Activated T-cell treated with anti-CD3 and anti-CD28 coated beads for 48 hours (primary cell): ENCODE measurements at places on chromosomes 12 and 14.

GRCh38 chr12:89685363-89685972 lies 23.2 kb downstream of the ATP2B1 start:
- DNase-seq, result no peak

- no peak for DNase-seq
Measured at GRCh38 chr14:77039285-77040058, 11.0 kb upstream of the IRF2BPL start.

- no peak for DNase-seq
Measured at GRCh38 chr12:117498880-117499279, 137.5 kb upstream of the NOS1 start.

DNA sequence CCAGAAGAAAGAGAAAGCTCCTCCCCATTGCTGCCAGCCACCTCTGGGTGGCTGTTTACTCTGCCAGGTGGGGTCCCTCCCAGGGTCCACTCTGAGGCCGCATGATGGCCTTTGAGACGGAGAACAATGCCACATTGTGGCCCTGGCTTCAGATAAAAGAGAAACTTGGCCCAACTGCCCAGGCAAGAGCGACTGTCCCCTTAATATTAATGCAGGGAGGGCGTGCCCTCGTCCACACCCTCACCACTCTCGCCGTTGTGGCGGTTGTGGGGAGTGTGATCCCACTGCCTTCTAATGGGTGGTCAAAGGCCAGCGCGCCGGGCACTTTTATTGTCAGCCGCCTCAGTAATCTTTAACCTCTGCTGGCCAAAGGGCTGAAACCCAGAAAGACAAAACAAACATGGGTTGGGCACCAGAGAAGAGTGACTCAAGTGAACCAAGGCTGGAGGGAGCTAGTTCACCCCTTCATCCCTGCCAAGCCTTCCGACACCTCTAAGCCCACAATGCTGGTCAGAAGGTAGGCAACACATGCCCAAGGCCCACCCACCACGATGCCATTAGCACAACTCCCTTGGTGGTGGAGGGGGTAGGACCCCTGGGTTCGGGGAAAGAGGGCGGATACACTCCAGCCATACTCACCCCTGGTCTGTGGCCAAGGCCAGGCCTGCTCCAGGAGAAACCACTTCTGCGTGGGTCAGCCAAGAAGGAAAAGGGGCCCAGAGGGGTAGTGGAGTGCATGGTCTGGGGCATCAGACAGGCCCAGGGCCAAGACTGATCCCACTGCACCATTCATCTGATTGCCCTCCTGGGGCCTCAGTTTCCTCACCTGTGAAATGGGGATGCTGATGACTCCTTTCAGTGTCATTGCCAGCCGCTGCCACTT lies 44.5 kb upstream of the BCL11B start:
- no peak for DNase-seq

GRCh38 chr14:40123816-40124215 lies 691.6 kb upstream of the FBXO33 start:
- DNase-seq, result no peak

- DNase-seq, result no peak
Measured at GRCh38 chr14:36424478-36425102, 95.4 kb downstream of the NKX2-1 start.

DNA sequence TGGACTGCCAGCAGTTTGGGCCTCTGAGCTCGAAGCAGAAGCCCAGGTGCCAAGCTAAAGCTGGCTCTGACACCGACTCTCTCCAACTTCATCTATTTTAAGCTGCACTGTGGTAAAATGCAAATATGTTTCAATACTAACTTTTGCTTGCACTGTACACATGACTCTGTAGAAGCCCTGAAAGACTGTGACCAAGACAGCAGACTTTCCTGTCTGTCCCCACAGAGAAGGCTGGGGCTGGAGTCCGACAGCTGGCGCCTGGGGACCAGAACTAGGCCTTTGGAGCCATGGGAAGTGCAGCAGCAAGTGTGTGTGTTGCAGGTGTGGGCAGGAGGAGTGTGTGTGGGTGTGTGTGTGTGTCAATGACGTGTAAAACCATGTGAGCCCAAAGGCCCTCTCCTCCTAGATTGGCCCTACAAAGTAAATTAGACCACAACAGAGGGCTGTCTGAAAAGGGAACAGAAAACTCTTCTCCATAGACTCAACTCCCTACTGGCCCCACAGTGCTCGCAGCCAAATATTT lies 16.4 kb upstream of the RAB35 start:
- DNase-seq, result no peak

GRCh38 chr12:118098911-118099671 lies 4.7 kb downstream of the VSIG10 start:
- no peak for DNase-seq

DNA sequence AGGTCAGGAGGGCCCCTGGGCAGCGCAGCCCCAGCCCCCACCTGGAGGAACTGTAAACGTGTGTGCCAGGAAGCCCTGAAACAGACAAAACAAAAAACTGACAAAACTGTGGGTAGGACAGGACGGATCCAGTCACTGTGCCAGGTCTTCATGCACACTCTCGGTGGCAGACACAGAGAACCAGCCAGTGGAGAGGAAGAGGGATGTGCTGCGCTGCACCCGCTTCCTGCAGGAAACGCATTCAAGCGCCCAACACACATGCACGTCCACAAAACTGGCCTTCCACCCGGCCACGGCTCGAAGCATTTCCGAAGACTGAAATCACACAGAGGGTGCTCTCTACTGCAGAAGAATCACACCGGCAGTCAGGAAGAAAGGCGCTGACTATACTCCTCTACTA lies 16.9 kb downstream of the BRF1 start:
- DNase-seq, result no peak

DNA sequence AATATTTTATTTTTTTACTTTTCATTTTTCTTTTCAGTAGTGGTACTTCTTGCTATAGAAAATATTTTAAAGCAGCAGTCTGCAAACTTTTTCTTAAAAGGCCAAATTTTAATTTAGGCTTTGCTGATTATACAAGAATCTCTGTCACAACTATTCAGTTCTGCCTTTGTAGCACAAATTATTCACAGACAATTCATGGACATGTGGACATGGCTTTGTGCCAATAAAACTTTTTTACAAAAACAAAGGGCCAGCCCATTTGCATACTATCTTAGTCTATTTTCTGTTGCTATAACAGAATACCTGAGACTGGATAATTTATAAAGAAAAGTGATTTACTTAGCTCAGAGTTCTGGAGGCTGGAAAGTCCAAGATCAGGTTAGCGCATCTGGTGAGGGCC lies 17.1 kb downstream of the LLPH start:
- DNase-seq, result no peak

DNA sequence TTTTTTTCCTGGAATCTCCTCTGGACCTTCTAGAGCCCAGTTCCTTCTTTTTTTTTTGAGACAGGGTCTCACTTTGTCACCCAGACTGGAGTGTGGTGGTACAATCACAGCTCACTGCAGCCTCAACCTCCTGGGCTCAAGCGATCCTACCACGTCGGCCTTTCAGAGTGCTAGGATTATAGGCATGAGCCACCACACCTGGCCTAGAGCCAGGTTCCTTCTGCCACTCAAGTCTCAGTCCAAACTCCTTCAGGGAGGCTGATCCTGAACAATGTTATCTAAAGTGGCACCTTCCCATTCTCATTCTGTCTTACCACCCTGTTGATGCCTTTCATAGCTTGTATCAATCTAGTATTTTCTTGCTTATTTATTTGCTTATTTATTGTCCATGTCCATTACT lies 22.3 kb upstream of the ELK3 start:
- DNase-seq, result no peak

- peak; percentile 9 for DNase-seq
Measured at GRCh38 chr12:105279460-105280056, 43.6 kb upstream of the APPL2 start.

GRCh38 chr14:100885617-100886016 lies 17.9 kb downstream of the RTL1 start:
- DNase-seq, result no peak

- DNase-seq, result no peak
Measured at GRCh38 chr12:69662764-69663163, 36.3 kb downstream of the BEST3 start.

- no peak for DNase-seq
Measured at GRCh38 chr14:94649543-94650443, 37.6 kb downstream of the SERPINA3 start.

DNA sequence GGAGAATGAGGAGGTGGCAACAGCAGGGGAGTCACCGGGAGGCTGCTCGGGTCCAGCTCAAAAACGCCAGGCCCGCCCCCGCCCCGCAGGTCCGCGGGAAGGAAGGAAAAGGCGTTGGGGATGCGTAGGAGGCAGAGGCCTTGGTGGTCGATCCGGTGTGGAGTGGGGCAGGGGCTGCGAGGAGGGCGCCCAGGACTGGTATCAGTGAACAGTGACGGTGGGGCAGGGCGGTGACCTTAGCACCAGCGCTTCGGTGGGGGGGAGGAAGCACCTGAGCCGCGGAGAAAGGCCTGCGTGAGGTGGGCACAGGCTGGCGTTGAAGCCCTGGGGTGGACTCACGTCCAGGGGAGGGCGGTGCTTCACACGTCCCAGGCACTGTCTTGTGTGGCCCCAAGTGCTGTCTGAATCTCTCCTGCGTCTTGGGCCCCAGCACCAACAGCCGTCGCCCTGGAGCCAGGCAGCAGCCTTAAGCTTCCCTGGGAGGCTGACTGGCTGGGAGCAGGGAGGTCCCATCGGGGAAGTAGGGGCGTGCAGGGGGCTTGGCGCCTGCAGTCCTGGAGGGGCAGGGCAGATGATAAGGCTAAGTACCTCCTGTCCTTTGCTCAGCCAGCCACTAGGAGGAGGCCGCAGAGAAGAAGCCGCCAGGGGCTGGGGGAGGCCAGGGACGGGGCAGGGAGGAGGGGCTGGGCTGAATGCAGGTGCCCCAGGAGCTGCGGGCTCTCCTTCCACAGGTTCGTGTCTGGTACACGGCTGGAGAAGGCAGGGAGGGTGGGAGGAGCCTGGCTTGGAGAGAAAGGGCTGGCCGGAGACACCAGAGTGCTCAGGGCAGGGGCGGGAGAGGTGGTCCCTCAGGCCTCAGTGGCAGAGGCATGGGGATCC lies 26.5 kb downstream of the ZBTB42 start:
- peak; percentile 44 for DNase-seq

GRCh38 chr12:68789144-68789878 lies 18.7 kb upstream of the MDM2 start:
- DNase-seq, result no peak

DNA sequence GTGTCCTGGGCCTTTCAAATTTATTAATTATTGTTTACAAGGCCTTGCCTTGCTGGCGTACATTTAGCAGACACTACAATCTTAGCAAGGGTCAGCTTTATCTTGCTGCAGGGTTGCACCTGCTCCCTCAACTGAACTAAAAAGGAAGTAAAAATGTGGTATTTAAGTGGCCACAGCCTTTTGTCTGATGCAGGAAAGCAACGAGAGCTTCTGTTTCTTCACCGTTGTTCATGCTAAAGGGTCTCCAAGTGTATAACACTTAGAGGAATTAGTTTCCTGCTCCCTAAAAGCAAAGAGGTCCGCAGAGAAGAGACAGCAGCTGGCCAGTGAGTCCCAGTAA lies 62.8 kb upstream of the EGLN3 start:
- no peak for DNase-seq

DNA sequence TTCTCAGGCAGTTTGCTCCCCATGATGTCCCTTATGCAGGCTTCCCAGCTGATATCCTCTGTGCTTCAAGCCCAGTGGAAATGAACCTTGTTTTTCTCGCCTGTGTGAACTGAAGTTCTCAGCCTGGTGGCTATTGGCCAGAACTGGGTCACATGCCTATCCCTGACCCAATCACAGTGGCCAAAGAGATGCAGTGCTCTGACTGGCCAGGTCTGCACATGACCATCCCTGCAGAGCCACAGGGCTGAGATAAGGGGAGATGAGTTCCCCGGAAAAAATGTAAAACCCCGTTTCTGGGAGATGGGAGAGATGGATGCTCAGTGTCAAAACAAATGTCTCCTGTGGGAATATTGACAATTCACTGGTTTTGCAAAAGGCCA lies 34.7 kb upstream of the FZD10 start:
- no peak for DNase-seq

- no peak for DNase-seq
Measured at GRCh38 chr14:86672080-86672479, 1142.1 kb downstream of the FLRT2 start.

- peak; percentile 34 for DNase-seq
Measured at GRCh38 chr14:106844608-106845285, 1318.4 kb downstream of the TMEM121 start.

DNA sequence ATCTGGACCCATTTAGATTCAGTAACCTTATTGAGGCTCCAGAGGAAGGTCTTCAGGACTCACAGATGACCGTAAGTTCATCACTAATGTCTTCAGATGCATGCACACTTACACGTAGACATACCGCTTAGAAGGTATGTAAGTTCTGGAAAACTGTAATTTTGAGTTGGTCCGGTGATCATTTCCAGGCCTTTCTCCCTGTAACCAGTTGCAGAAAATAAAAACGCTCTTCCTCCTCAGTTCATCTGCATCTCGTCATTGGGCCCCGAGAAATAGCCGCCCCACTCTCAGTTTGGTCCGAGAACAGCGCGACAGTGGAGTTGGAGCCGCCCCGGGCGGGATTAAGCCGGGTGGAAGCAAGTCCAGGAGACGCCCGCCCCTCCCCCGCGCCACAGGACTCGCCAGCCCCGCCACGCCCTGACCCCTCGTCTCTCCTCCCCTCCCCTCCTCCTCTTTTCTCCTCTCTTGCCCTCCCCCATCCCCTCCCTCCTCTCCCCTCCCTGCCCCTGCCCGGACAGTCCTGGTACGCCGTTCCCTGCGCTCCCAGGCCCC lies 83.7 kb downstream of the TNFAIP2 start:
- no peak for DNase-seq

GRCh38 chr12:25771041-25771440 lies 187.4 kb upstream of the RASSF8 start:
- no peak for DNase-seq

DNA sequence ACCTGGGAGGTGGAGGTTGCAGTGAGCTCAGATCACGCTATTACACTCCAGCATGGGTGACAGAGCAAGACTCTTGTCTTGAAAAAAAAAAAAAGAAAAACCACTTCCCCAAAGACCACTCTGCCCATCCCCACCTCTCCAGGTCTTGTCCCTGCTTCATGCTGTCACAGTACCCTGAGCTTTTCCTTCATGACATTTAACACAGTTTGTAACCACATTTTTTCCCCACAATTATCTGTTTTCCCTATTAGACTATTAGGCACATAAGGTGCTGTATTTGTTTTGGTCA lies 6.9 kb downstream of the HECTD1 start:
- DNase-seq, result no peak

- no peak for DNase-seq
Measured at GRCh38 chr12:60805364-60805763, 1209.5 kb downstream of the SLC16A7 start.

GRCh38 chr14:29842228-29842627 lies 85.4 kb downstream of the PRKD1 start:
- no peak for DNase-seq

DNA sequence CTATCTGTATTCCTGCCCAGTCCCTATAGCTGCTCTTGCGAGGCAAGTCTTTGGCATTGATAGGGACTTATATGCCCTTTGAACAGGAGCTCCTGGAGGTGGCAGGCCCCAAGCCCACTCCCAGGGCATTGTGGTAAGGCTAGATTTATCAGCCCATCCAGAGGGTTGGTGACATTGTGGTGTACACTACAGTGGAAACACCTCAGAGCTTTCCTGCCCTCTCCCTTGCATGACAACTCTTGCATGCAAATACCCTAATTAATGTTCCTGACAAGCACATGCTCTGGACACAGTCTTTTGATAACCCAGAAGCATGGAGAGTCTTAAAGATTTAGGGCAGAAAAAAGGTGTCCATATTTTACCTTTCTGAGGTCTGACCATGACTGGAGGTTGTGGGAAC lies 815 bp upstream of the RIPK3 start:
- no peak for DNase-seq
